Foreskin keratinocyte (primary cell): ENCODE measurements at places on chromosomes 12 and 14.

- DNase-seq: peak; percentile 38
These were observed 123.1 kb downstream of the NPAS3 start for GRCh38 chr14:33061667-33062325.

DNA sequence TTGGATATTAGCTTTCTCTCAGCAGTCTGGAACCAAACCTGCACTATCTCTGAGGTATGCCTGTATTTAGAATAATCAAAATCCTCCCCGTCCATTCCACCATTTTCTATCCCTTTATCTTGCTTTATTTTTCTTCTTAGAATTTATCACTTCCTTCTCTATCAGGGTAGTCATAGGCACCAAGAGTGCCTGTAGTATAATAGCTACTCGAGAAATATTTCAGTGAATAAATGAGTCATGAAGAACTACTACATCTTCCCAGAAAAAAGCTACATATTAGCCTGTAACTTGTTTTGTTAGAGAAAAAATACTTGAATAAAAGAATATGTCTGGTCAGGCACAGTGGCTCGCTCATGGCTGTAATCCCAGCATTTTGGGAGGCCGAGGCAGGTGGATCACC is 4.3 kb downstream of the SLC2A14 start:
- peak; percentile 29 for DNase-seq

DNA sequence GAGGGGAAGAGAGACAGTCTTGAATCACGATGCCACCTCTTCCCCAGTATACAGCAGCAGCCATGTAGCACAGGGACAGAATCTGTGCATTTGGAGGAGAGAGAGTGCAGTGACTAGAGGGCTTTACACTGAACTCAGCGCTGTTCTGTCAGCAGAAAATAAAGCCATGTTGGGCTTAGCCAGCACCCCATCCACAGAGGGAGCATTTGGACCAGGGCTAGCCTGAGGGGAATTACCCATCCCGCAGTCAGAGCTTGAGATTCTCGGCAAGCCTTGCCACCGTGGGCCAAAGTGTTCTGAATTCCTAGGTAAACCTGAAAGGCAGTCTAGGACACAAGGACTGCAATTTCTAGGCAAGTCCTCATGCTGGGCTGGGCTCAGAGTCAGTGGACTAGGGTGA is 120.4 kb upstream of the CNOT2 start:
- DNase-seq: no peak

DNA sequence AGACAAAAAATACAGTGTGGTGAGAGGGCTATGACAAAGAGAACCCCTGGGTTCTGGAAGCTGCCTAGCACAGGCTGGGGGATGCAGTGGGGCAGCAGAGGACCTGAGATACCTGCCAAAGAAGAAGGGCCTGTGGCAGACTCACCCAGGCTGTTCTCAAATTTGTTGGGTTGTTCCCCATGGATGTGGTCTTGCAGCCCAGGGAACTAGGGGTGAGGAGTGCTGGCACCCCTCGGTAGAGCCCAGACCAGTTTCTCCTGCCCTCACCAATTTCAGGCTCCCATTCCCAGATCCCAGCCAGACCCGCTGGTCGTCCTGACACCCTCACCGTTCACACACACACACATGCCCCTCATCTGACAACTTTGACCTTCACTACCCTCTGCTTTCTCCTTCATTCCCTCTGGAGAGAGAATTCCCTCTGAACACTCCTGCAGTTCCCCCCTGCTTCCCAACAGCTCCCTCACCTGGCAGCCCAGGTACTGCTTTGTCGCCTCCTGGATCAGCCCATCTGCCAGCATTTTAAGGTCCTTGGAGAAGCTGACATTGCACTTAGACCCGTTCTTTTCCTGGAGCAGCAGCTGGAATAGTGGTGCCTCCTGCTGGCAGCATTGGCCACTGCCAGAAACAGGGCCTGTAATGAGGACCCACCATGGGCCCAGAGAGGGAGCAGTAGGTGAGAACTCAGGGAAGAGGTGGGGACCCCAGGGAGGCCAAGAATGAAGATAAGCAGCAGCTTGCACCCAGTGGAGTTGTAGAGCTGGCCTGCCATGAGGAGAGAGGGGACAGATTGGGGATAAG is 5.9 kb upstream of the GDF11 start:
- peak; percentile 44 for DNase-seq

DNA sequence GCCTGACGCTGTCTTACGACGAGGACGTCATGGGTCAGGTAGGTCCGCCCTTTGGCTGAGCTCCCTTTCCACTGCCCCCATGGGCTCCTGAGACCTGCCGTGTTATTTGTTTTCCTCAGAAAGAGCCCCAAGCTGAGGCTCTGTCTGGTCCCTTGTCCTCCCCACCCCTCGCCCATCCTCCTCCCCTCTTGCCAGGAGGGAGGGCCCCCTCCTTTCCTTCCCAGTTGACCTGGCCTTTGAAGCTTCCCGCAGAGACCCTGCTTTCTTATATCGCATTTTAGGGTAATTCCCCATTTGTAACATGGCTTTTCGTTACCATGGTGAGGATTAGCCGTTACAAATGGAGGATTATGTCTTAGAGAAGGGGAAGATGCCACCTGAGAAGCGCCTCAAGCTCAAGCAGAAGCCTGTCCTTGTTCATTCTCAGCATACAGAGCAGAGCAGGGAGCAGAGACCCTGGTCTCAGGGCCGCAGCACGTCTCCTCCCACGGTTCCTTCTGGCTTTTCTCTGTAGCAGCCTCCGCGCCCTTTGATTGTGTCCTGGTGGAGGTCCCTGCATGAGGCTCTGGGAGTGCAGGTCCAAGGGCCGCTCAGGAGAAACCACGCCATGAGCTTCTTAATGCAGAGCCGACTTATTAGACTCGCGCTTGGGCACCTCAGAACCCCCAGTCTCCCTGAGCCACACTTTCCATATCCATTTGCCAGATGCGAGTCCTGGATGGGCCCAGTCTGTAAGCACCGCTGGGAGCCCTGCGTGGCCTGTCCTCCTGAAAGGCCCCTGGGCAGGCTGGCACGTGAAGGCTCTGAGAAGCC is 47.2 kb downstream of the UBE3B start:
- no peak for DNase-seq

GRCh38 chr12:47509398-47509851 is 196.4 kb downstream of the RPAP3 start:
- peak; percentile 95 for DNase-seq

DNA sequence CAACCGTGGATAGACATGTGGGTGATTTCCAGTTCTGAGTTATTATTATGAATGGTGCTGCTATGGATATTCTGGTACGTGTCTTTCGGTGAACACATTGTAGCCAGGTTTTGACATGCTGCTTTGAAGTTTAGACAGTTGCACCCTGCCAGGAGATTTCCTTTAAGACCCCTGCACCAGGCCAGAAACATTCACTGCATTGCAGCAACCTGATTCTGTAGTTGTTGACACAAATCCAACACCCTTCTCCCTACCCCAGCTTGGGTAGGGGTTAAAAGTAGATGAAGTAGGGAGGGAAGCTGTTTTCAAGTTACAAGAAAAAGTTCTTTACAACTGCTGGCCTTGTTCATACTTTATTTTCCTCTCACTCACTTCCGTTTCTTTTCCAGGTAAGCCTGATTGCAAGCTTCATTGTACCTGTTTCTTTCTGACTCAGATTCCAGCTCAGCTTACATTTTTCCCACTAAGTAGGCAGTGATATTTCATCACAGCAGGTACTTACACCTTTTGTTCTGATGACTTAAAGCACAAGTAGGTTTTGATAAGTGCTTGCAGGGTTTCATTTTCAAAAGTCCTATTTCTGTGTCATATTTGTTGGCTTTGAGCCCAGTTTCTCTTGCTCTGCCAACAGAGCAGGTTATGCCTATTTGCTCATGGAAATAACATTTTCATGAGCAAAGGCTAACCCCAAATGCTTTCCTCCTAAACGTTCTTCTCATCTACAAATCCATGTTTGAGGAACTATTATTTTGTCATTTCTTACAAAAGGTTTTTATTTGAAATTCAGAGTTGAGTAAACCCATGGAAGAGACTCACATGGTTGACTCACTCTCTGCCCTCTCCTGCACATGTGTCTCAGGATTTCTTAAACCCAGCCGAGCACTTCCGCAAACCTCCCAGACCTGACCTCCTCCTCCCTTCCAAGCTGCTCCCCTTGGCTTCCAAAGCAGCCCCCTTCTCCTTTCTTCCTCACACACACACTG is 12.1 kb upstream of the LTA4H start:
- peak; percentile 98 for DNase-seq

GRCh38 chr14:76760331-76761135 is 735 bp upstream of the VASH1 start:
- no peak for DNase-seq

DNA sequence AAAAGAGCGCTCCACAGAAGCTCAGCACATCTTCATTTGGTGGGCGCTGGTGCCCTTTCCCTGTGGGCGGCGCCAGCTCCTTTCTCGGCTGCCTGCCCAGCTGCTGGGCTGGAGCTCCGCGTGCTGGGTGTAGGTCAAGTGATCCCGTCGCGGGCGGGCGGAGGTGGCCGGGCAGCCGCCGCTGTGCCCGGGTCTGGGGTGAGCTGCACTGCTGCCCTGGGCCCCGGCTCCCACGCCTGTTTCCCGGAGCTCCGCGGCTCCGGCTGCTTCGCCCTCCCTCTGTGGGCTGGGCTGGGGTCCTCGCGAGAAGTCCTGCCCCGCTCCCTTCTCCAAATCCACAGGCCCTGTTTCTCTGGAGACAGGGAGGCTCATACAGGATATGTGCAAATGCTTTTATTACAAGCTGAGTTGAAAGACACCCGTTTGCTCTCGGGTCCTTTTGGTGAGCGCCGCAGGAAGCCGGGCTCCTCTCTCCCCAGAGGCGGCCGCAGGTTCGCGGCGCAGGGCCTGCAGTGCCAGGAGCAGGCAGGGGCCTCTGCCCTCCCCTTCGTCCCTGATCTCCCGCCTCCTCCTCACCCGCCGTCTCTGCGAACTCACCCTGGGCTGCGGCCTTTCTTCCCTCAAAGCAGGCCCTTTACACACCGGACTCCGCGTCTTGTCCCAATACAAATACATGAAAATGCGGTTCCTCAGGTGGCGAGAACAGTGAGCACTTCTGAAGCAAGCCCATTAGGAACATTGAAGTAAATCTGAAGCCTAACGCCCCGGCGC is 67.8 kb upstream of the CAPRIN2 start:
- DNase-seq: peak; percentile 38

DNA sequence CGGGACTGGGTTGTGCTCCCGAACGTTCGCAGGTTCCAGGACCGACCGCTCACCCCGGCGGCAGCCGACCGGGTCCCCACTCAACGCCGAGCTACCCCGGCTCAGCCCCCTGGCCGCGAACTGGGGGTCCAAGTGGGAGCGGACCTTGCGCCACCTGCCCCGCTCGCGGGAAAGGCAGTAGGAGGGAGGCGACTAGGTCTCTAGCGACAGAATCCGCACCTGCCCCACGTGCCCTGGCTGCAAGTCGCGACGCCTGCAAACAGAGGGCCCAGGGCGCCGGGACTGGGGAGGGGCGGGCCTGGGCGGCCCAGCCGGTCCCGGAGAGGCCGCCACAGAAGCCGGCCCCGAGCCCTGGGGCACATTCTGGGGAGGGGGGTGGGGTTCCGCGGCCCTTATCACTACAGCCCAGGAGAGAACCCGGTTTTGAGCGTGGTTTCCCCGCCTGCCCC is 239.2 kb upstream of the CPNE8 start:
- DNase-seq: no peak

- no peak for DNase-seq
These were observed 14.7 kb downstream of the AEBP2 start for GRCh38 chr12:19453961-19454360.

GRCh38 chr14:80607430-80608190 is 333.9 kb downstream of the CEP128 start:
- no peak for DNase-seq
